ENCODE measurements at places on chromosomes 5 and 9. TPM values are rescaled to one million over a fixed set of nuclear protein-coding genes. Genes with fewer than 3 reads are reported as not detected.

DBH gene
- total RNA-seq = not detected

RLN1 gene
- total RNA-seq = 1.2 TPM

SOWAHA gene
- total RNA-seq = 0.52 TPM

B4GALT7 gene
- 17.6 TPM for total RNA-seq

NEUROG1 gene
- total RNA-seq = not detected

MYMK gene
- not detected for total RNA-seq

SLC25A46 gene
- total RNA-seq = 33.1 TPM

SLC6A7 gene
- total RNA-seq = not detected

DOCK8 gene
- total RNA-seq = 0.94 TPM

CDX1 gene
- not detected for total RNA-seq

GRCh38 chr5:589588-589987 lies 22.6 kb upstream of the CEP72 start:
- no peak overlapping the region for H3K27ac ChIP-seq
- H3K4me1 ChIP-seq = peaks cover 4% of the 10 kb centered on the region
- no peaks in the 10 kb centered on the region for H3K36me3 ChIP-seq

DNA sequence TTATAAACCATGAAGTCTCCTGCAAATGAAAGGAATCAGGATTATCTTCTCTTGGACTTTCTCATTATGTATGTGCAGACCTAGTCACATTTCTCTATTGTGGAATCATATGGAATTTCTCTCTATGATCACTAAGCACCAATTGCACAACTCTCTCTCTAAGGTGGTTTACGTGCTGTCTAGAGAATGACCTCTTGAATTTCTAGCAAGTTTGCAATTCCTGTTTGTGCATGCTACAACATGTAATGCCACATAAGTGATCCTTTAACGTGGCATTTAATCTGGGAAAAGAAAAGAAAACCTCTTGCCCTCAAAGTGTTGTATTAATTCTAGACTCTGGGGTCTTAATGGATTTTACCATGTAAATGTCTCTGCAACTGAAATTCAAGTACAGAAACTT lies 5.0 kb upstream of the PPP2R2B start:
- H3K27me3 ChIP-seq = peaks cover 21% of the 10 kb centered on the region
- H3K4me3 ChIP-seq = no peak overlapping the region
- H3K4me1 ChIP-seq = peaks cover 14% of the 10 kb centered on the region
- H3K27ac ChIP-seq = no peak overlapping the region
- H3K36me3 ChIP-seq = no peaks in the 10 kb centered on the region

GRCh38 chr9:105483618-105484017 lies 35.8 kb downstream of the FSD1L start:
- H3K27me3 ChIP-seq = no peaks in the 10 kb centered on the region
- H3K4me3 ChIP-seq = no peak overlapping the region
- DNase-seq = no peak
- no peaks in the 10 kb centered on the region for H3K36me3 ChIP-seq
- H3K4me1 ChIP-seq = no peaks in the 10 kb centered on the region

- DNase-seq = peak; percentile 67
- H3K27ac ChIP-seq = no peak overlapping the region
- H3K4me1 ChIP-seq = peaks cover 12% of the 10 kb centered on the region
- no peak overlapping the region for H3K4me3 ChIP-seq
- H3K27me3 ChIP-seq = peaks cover 5% of the 10 kb centered on the region
Measured at GRCh38 chr5:98432378-98432777, 341.1 kb upstream of the RGMB start.

GRCh38 chr5:65766175-65766574 lies 44.2 kb downstream of the NLN start:
- no peak overlapping the region for H3K4me3 ChIP-seq
- H3K27me3 ChIP-seq = no peaks in the 10 kb centered on the region
- H3K4me1 ChIP-seq = no peaks in the 10 kb centered on the region
- no peak for DNase-seq

DNA sequence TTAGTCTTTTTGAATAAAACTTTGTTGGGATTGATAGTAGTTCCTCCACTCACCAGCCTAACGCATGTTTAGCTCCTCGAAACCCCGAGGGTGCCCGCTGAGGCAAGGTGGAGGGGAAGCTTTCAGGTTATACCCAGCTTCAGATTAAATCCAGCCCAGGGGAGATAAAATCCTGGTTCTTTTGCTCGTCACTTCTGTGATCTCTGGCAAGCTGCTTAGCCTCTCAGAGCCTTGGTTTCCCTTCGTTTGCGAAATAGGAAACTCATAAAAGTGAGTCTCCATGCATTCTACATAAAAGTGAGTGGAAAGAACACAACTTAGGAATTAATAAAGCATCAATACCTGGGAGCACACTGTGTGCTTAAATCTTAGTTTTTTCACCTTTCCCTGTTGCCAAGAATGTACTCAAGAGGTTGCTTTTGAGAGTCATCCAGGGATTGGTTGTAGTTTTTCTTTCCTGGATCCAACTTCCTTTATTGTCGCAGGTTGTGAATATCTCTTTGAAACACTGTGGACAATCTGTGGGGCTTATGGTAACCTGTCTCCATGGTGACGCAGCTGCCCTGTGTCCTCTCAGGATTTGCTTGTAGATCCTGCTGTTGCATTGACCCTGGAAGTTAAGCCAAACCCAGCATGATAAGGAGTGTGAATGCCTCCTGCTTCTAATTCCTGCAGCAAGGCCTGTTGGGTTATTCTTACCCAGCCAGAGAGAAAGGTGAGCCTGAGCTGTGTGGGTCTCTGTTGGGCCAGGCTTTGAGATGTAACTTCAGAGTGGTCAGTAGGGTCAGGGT lies 2.0 kb downstream of the GALNT12 start:
- peaks cover 23% of the 10 kb centered on the region for H3K4me1 ChIP-seq
- DNase-seq = no peak
- no peak overlapping the region for H3K4me3 ChIP-seq
- no peak overlapping the region for H3K27ac ChIP-seq

DNA sequence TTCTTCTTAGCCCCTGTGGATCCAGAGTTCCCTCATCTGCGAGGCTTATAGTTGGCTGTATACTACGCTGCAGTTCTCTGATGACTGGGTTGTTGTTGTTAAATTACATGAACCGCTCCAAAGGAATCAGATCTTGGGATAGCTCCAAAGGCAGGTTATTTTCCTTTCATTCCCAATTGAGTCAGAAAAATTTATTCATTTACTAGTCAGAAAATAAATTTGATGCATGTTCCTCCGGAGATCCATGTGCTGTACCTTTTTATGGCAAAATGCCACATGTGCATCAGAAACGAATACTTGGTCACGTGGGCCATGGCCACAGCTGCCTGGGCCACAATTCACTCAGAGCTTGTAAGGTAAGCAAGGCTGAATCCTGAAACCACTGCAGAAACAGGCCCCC lies 304.0 kb downstream of the NR2F1-AS1 start:
- H3K36me3 ChIP-seq = no peaks in the 10 kb centered on the region
- H3K4me3 ChIP-seq = no peak overlapping the region
- no peak for DNase-seq
- H3K4me1 ChIP-seq = peaks cover 5% of the 10 kb centered on the region
- H3K27me3 ChIP-seq = no peaks in the 10 kb centered on the region
- H3K27ac ChIP-seq = no peak overlapping the region

DNA sequence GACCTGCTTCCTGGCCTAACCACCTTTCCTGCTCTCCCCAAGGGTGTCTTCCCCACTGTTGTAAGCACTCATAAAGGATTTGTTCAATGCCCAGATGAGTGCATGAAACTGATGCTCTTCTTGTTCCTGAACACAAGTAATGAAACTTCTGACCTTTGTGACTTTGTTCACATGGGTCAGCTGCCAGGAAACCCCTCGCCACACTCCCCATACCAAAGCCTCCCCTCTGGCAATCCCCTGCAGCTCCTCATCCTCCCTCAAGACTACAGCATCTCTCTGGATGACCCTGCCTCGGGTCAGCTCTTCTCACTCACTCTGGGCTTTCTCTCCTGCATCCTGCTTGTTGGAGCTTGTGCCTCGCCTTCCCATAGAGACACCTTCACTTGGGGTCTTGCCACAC lies 72.2 kb upstream of the SPTLC1 start:
- no peak for DNase-seq
- H3K27ac ChIP-seq = no peak overlapping the region
- H3K36me3 ChIP-seq = no peaks in the 10 kb centered on the region

DNA sequence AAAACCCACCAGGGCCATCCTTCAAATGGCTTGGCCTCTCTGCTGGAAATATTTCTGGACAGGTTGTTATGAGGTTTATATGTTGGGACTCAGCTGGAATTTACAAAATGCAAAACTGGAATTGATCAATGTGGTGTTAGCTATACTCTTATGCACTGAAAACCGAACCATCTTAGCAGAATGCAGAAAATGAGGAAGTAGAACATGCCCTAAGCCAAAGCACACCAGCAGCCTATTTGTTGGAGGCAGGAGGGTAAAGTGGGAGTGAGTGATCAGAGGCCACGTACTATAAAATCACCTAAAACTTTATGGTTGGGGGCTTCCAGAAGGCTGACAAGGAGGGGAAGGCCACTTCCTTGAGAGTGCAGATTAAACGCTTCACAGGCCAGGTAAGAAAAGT lies 63.6 kb upstream of the C5orf63 start:
- no peaks in the 10 kb centered on the region for H3K36me3 ChIP-seq
- no peak overlapping the region for H3K27ac ChIP-seq
- no peak overlapping the region for H3K4me3 ChIP-seq

DNA sequence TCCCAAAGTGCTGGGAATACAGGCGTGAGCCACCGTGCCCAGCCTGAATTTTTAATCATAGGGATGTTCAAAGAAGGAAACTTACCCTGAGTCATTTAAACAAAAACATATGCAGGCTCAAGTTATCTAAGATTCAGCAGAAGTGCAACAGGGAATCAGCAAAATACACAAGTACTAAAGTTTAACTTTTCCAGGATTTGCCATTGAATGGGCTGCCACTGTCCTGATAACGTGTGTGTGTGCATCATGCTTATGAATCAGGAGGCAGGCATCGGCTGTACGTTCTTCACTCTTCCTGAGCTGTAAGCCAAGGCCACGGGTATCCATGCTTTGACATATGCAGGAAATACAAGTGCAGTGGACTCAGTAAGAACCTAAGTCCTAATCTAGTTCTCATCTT lies 48.8 kb upstream of the FST start:
- H3K36me3 ChIP-seq = no peaks in the 10 kb centered on the region
- H3K27me3 ChIP-seq = no peaks in the 10 kb centered on the region
- H3K4me1 ChIP-seq = no peaks in the 10 kb centered on the region
- no peak for DNase-seq
- H3K4me3 ChIP-seq = no peak overlapping the region

GRCh38 chr9:129854588-129855110 lies 19.4 kb downstream of the USP20 start:
- H3K27ac ChIP-seq = no peak overlapping the region
- H3K36me3 ChIP-seq = no peaks in the 10 kb centered on the region
- no peak overlapping the region for H3K4me3 ChIP-seq
- no peaks in the 10 kb centered on the region for H3K27me3 ChIP-seq
- H3K4me1 ChIP-seq = no peaks in the 10 kb centered on the region

DNA sequence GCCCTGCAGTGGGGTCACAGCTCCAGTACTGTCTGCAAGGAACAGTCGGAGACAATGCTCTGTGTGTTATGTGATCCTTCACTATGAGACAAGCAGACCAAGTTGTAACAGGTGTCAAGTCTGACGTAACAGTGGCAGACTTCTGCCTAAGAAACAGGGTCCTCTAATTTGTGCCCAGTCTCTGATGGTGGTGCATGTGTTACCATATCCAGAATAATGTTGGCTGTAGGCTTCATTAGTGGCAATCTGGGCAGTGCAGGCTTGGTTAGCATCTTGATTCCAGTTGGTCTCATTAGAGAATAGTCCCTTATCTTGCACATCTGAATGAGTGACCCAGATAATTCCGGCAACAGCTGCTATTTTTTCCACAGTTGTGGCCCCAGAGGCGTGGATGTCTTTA lies 33.8 kb downstream of the ZNF131 start:
- no peak for DNase-seq
- H3K36me3 ChIP-seq = 0 out of 2 replicates have a peak, but pooled peaks cover 4% of the 10 kb centered on the region
- no peaks in the 10 kb centered on the region for H3K27me3 ChIP-seq
- H3K27ac ChIP-seq = no peak overlapping the region
- H3K4me1 ChIP-seq = peaks cover 16% of the 10 kb centered on the region
- H3K4me3 ChIP-seq = no peak overlapping the region

DNA sequence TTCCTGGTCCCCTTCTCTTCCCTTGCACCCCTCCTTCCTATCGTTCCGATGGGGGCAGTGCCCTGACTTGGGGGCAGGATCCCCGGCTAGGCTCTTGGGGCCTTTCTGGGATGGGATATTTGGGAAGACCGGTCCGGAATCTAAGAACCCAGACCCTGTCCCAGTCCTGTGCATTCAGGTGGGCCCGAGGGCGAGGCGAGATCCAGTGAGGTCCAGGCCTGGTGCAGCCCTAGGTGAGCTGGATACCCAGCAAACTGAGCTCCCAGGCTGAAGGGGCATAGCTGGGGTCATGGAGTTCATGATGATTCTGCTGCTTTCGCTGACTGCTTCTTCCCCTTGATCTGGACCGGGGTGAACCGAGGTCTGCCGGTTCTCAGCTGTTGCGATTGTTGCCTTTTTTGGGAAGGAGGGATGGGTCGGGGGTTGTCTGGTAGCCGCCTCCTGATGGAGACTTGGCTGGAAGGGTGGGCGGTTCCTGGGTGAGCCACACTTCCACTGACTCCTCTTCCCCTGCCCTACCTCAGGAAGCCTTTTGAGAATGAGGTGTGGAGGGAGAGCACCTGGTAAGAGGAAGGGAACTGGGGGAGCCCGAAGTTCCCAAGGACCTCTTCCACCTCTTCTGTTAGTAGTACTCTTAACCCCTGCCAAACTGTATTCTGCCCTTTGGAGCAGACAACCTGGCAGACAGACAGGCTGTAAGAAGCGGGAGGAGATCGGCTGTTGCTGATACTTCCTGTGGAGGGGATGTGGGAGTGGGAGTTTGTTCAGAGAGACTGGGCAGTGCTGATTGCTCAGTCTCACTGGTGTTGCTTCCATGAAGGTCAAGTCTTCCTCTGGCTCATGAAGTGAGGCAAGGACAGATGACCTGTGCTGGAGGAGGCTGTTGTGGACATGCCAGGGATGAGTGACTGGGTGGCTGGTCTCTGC lies 1.0 kb downstream of the LRRC8A start:
- no peak for DNase-seq
- H3K36me3 ChIP-seq = no peaks in the 10 kb centered on the region
- H3K27ac ChIP-seq = peak overlapping the region; percentile 86
- H3K4me1 ChIP-seq = peaks cover 12% of the 10 kb centered on the region

- H3K4me1 ChIP-seq = no peaks in the 10 kb centered on the region
- no peaks in the 10 kb centered on the region for H3K36me3 ChIP-seq
- no peaks in the 10 kb centered on the region for H3K27me3 ChIP-seq
Measured at GRCh38 chr9:137485343-137486140, 26.4 kb upstream of the NSMF start.

DNA sequence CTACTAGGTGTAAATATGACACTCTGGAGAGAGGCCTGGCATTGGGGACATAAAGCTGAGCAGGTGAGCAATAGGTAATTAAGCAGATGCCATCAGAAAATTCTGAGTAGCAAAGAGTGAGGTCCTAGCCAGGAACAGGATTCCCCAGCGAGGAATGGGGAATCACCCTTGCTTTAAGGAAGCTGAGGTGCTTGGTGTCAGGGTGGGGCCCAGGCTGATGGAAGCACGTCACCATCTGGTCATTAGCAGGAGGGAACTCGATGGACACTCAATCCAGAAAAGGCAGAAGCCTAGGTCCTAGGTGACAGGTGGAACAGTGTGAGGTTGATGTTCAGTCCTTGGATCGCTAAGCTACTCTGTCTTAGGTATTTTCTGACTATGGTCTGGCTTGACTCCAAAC lies 562.7 kb upstream of the DAP start:
- no peak overlapping the region for H3K27ac ChIP-seq
- no peak overlapping the region for H3K4me3 ChIP-seq
- no peaks in the 10 kb centered on the region for H3K27me3 ChIP-seq

Data from GM23338 (cell line).